ENCODE measurements at places on chromosomes 3 and 15.

- DNase-seq: no peak
Measured at GRCh38 chr3:189842681-189843602, 211.8 kb downstream of the TP63 start.

DNA sequence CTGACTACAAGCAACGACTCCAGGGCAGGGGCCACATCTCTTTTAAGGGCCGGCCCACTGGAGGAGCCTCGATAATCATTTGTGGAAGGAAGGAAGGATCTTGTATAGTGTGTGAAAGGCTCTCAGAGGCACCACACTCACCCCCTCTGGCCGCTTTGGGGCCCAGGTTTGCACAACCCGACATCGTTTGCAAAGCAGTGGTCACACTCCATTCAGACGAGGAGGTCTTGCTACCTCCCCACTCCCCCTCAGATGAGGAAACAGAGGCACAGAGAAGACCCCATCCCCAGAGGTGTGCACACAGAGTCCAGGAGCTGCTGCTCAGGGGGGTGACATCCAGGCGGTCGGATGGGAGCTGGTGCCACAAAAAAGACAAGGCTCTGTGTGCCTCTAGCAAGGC lies 29.6 kb downstream of the IQSEC1 start:
- DNase-seq: no peak

DNA sequence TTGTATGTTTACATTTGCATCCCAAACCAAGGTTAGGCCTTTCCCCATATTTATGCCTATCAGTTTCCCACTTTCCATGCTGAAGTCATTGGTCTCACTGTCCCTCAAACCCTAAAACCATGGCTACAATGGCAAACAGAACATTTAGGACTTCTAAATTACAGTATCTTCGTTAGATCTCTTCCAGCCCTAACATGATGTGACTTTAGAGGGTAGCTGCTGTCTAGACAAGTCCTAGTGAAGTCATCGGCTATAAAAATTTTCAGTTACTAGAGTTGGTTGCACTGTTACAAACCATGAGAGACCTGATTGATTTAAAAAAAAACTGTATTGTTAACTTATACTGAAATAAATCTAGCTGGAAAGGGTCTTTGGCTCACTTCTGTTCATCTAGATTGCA lies 54.6 kb downstream of the TM4SF4 start:
- no peak for DNase-seq

GRCh38 chr3:13794322-13794721 lies 85.5 kb downstream of the WNT7A start:
- DNase-seq: no peak

DNA sequence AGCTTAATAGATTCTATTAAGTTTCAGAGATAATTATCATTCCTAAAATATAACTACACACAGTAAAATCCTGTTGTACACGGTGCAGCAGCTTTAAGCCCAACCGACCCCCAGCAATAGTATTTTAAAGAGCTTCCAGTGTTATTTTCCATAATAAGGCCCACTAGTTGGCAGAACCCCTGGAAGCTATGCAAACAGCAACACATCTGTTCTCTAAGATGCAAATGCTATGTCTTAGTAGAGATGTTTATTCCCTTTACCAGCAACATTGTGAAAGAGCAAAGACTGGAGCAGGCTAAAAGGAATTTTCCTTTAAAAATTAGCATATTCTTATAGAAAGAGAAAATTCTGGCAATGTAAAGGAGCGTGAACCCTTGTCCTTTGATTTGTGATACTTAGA lies 819.7 kb upstream of the ALCAM start:
- DNase-seq: no peak

DNA sequence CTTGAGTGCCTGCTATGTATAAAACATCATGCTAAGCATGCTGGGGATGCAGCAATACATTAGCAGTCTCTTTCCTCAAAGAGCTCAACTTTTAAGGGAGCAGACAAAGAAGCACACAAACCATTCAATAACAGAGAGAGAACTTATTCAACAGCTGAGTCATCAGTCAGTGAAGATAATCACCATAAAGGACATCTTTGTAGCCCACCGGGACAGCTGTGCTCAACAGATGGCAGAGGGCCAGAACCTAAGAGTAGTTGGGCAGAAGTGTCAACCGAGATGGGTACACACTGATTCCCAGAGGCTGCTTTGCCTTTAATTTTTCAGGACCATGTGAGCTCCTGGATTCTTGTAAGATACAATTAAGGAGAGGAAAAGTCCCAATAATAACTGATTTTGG lies 4.2 kb upstream of the RAB8B start:
- DNase-seq: no peak

- DNase-seq: no peak
Measured at GRCh38 chr3:188021041-188021440, 132.9 kb upstream of the LPP start.

- DNase-seq: no peak
Measured at GRCh38 chr3:4021162-4021561, 221.9 kb downstream of the LRRN1 start.

GRCh38 chr3:64344721-64345207 lies 119.5 kb upstream of the PRICKLE2 start:
- DNase-seq: no peak

GRCh38 chr3:40464339-40465110 lies 7.4 kb downstream of the RPL14 start:
- no peak for DNase-seq

- no peak for DNase-seq
Measured at GRCh38 chr3:186839874-186840641, 2.5 kb upstream of the ADIPOQ start.

GRCh38 chr3:155495387-155495786 lies 201.9 kb upstream of the STRIT1 start:
- DNase-seq: no peak

DNA sequence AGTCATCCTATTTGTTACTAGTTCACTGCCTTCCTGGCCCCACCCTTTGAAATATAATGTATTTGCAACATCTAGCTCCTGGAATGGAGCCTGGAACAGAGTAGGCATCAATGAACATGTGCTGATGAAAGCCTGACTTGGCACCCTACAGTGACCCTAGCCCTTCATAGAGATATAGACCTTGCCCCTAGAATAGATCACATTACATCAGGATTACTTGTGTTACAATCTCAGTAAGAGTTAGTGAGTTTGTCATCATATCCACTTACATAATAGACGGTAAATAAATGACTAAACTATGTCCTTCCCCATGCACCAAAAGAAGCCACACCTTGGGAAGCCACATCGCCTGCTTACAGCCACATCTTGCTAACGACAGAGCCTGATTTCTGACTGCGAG lies 110.5 kb upstream of the WNT5A start:
- DNase-seq: no peak

DNA sequence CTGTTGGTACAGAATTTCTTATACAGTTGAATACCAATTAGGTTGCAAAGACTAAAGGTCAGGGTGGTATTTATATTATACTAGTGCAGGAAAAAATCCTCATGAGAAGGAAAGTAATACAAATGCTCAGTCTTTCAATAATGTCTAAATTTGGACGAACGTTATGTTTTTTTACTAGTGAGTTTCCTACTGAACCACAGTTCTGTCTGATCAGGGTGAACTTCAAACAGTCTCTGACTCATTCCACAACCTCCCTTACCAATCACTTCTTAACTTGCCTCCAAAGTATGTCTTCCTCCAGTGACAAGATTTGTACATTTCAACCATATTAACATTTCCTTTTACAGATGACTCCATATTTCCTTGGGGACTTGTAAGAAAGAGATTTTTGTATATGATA lies 3.4 kb downstream of the TMEM212 start:
- no peak for DNase-seq

DNA sequence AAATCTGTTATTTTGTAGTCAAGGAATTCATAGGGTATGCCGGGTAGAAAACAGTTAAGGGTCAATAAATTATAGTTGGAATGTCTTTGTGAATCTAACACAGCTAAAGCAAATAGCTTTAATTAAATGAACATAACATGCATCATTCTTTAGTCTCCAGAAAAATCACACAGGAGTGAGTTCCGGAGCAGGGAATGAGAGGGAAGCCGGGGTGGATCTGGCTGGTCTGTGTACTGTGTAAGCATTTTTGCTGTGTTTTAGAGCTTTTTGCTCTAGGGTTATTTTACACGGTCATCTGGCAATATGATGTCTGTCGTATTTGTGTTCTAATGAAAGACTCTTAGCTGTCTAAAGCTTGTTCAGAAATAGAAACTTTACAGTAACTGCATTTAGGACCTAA lies 57.5 kb downstream of the MED12L start:
- DNase-seq: no peak

DNA sequence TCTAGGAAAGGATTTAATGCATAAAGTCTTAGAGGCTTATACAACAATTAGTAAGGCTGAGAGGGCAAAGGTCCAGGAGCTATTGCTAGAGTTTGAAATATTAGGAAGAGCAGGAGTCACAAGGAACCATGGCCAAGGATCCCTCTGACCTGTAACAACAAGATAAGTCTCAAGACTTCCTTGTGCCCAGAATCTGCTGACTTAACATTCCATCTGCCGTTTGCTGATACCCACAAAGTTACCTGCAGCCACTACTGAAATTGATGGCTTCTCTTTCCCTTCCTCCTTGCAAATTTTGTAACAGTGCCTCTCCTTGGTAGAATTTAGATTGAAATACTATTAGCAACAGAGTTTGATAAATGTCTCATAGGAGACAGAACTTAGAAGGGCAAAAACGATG lies 4.7 kb upstream of the MYEF2 start:
- DNase-seq: no peak

- no peak for DNase-seq
Measured at GRCh38 chr15:69533522-69533921, 80.9 kb downstream of the RPLP1 start.

GRCh38 chr15:89141885-89142284 lies 53.6 kb downstream of the ABHD2 start:
- no peak for DNase-seq

GRCh38 chr15:77975332-77976094 lies 102.0 kb downstream of the TBC1D2B start:
- no peak for DNase-seq

Data from neuronal stem cell (in vitro differentiated cells).